ENCODE measurements at places on chromosomes 2 and 18.

- no peak for DNase-seq
These were observed 20.2 kb downstream of the INPP4A start for GRCh38 chr2:98464772-98465310.

DNA sequence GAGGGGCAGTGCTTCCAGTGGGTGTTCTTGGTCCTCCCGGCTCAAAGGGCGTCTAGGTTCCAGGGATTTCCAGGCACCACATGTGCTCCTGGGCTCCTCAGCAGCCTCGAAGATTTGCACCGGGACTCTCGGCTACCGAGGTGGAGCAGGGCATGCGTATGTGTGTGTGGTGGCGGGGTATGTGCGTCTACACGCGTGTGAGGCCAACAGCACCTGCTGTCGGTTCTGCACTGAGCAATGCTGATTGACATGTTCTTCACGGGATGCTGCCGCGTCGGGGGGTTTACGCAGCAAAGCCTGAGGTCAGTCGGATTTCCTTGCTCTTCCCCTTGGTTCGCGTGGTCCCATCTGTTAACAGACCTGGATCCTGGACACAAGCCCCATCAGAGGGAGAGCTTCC is 119.8 kb downstream of the NDUFA10 start:
- DNase-seq: no peak

GRCh38 chr2:80061881-80062280 is 242.7 kb downstream of the LRRTM1 start:
- no peak for DNase-seq

DNA sequence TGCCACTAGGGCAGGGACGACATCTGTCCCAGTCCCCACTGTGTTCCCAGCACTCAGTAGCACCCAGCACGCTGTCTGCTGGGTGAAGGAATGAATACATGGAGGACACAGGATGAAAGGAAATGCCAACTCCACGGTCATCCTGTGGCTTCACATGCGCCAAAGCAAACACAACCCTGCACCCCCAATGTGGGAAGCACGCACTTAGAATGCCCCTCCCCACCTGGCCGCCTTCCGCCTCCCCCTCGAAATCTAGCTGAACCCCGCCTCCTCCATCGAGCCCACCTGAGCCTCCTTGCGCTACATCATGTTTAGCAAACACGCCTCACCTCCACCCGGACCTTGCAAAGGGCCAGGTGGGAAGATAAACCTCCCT is 33.9 kb downstream of the ADCY3 start:
- no peak for DNase-seq

DNA sequence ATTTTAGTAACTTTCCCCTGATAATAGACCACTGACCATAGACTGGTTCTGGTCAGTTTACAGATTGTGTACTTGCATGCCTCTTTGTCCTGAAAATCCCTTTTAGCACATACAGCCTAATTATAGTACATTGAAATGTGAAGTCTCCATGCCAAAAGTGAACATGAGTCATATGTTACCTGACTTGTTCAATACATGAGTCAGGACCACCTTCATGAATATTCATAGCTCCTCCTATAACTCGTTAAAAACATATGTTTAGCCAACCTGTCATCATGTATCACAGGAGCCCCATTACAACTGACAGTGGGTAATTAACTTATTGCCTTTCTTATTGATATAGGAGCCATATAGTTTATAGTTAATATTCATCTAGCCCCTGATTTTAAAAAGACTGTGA is 78.6 kb downstream of the SH3YL1 start:
- no peak for DNase-seq

GRCh38 chr18:48699761-48700160 is 160.9 kb downstream of the CTIF start:
- DNase-seq: no peak

DNA sequence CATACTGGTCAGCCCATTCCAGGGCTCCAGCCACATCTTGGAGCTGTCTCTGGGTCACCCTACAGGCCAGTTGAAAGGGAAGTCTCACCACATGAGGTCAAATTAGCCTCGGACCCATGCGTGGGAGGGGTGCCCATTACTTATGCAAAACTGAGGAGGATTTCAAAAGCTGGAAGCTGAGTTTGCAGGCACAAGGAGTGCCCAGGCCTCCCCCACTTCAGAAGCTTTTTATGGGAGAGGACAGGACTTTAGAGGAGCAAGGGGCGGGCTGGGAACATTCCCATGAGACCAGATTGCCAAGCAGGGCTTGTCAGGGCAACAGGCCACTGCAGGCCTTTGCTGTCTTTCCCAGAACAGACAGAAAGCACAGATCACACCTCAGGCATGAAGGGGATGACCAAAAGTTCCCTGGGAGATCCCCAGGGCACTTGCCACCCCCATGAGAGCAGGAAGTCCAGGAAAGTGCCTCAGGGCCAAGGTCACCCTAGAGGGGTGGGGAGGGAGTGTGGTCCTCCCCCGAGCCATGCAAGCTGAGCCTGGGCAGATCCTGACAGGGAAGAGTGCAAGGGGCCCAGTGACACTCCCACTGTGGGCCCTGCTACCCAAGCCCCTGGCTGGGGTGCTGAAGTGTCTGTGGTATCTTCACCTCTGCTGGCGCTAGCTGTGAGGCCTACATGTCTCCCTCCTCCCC is 267.7 kb downstream of the BCL11A start:
- DNase-seq: no peak

DNA sequence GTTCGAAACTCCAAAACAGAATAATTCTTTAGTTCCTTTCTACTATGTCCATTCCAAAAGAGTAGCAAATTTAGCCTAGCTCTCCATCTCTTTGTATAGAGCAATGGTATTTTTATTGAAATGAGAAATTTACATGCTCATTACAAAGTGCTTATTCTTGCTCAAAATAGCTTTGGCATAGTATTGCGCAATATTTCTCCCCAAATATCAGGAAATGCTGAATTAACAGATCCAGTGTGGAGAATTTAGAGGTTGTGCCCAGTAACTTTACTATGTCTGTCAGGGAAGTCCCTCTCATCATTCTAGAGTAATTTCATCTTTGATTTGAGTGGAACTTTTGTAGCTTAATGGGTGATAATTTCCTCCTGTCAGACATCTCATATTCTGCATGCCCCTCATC is 425.9 kb upstream of the PIK3C3 start:
- no peak for DNase-seq

- DNase-seq: no peak
These were observed 145.9 kb downstream of the DDX1 start for GRCh38 chr2:15737314-15738224.

DNA sequence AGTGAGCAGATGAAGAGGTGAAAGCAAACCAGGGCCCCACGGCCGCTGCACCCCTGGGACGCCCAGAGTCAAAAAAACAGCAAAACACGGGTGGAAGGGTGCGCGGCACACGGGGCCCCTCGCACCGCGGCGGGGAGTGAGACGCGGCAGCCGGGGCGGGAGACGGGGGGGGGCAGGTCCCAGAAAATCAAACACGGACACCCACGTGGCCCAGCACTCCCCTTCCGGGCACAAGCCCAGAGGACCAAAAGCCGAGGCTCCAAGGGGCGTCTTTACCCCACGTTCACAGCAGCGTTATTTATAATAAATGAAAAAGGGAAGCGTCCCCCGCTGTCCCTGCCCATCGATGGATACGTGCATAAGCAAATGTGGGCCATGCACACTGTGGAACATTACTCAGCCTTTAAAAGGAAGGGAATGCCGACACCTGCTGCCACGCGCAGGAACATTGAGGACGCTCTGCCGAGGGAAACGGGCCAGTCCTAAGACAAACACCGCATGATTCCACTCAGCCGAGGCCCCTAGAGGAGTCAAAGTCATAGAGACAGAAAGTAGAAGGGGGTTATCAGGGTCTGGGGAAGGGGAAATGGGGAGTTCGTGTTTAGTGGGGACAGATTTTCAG is 677 bp upstream of the COPS9 start:
- no peak for DNase-seq

DNA sequence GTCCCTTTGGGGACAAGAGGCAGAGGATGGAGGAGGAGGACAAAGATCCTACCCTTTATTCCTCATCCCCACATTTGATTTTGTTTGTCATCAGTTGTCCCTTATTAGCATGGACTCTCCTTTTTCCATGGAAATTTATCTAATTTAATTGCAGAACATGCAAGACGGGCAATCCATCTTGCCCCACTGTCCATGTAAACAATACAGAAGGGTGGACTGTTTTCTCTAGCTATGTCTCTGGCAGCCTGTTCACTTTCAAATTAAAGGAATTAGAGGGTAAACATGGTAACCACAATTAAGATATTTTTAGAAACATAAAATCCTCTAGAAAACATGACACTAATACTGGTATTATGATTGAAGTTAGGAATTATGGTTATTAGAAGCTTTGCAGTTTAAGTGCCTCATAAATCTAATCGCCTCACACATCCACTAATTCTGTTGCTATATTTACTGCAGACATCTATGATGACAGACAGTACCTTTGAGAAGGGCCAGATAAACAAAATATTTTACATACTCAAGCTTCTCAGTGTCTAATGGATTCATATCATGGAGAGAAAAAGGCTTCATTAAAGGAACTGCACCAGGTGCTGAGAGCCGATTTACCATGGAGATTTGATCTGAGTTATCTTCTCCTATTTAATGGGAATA is 215.5 kb downstream of the LNPK start:
- DNase-seq: no peak

DNA sequence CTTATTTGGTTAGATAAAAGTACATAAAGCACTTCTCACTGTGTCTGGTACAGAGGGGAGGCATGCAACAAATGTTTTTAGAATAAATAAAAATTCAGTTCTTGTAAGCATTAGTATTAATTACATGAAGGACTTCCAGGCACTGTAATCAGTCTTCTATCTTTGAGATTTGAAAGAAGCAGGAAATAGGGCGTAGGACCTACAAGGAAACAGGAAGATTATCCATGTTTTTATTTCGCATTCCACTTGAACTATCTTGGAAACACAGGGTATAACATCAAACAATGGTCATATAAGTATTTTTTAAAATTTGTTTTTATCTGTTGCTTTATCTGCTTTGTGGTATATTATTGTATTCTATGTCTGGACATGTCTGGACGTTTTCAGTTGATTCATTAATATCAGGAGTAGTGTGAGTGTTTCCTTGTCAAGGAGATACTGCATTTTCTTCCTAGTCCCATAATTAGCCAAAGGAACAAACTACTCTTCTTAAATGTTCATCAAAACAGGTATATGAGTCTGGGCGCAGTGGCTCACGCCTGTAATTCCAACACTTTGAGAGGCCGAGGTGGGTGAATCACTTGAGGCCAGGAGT is 32.5 kb downstream of the BMPR2 start:
- DNase-seq: no peak

DNA sequence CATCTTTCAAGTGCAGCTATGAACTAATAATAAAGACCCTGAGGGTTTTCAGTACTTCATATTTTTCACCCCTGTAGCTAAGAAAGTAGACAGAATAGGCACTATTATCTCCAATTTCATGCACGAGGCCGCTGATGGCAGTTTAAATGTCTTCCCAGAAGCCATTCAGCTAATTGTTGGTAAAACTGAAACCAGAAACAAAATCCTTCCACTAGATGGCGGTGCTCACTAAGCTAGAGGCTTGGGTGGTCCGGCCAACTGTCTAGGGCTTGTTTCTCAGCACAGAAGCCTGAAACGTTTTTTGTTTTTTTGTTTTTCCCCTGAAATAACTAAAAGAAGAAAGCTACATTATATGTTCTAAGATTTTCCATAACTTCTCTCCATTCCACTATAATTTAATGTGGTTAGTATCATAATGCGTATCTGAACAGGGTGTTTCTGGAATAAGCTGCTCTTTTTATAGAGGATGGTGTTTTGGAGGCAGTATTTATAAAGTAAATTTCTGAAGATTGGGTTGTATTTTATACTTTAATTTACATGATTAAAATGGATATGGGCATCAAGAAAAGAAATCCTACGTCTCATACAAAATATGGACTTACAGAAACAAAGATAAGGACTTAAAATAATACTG is 159.4 kb downstream of the PIK3C3 start:
- peak; percentile 95 for DNase-seq

- DNase-seq: no peak
These were observed 31.6 kb downstream of the LIMS1 start for GRCh38 chr2:108565778-108566375.

- DNase-seq: no peak
These were observed 55.4 kb downstream of the BOLA3 start for GRCh38 chr2:74092275-74092674.

DNA sequence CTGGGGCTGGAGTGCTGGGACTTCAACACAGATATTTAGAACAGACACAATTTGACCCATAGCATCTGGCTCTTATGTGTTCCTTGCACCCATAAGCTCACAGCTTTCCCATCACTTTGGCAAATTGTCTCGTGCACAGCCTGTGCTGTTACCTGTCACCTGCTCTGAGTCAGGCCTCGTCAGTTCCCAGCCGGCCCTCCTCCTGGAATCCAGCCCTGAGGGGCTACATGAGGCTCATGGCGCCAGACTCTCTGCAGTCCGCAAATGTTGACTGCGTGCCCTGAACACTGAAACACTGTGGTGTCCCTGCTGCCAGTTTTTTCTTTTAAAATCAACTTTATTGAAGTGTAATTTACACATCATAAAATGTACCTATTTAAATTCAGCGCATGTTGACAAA is 65.4 kb upstream of the BZW1 start:
- no peak for DNase-seq

DNA sequence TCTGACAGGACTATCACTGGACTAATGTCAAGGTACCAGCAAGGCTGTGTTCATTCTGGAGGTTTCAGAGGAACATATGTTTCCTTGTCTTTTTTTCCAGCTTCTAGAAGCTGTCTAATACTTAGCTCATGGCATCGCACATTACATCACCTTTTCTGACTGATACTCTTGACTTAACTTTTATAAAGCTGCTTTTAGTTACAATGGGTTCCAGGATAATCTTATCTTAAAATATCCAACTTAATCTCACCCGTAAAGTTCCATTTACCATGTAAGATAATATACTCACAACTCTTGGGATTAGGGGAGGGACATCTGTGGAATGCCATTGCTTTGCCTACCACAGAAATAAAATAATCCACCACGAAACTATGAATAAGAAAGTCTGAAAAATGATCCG is 394.2 kb downstream of the CDH19 start:
- DNase-seq: no peak

- no peak for DNase-seq
These were observed 54.6 kb upstream of the RASGRP3 start for GRCh38 chr2:33421820-33422219.

DNA sequence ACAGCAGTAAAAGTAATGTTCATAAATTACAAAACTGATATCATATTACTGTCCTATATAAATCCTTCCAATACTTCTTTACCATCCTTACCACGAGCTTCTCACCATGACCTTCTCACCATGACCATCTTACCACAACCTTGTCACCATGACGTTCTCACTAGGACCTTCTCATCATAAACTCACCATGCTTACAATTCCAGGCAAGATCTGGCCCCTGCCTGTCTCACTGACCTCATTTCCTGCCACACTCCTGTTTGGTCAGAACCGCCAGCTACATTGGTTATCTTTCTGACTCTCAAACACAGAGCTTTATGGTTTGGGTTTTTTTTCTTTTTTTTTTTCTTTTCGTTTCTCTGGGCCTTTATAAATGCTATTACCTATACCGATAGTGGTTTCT is 827.6 kb downstream of the RNF144A start:
- DNase-seq: no peak

All from kidney (tissue), 22 donors.